ENCODE measurements at places on chromosomes 16 and 17. TPM values are rescaled to one million over a fixed set of nuclear protein-coding genes. Genes with fewer than 3 reads are reported as not detected.
A peak's percentile ranks its signal among the peaks of the same experiment; 100 is the strongest.

DNA sequence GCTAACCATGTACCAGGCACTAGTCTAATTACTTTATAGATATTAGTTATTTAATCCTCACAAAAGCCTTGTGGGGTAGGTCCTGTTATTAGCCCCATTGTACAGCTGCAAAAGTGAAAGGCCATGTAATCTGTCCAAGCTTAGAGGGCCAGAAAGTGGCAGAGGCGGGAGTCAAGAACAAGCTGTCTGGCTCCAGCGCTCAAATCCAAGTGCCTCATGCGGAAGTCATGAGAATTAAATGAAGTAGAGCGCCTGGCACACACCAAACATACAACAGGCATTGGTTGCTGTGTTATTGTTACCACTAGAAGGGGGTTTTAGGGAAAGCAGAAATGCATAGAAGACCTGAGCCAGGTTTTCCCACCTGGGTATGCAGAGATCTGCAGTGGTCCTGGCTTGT lies 1.2 kb downstream of the AQP8 start:
- DNase-seq, result no peak

- no peak for DNase-seq
Observed at GRCh38 chr16:10859020-10859419, 18.0 kb upstream of the CIITA start.

The NOTUM gene
- 0.53 TPM for total RNA-seq

- no peak for DNase-seq
Observed at GRCh38 chr16:2447920-2448583, 11.9 kb upstream of the TEDC2 start.

DNA sequence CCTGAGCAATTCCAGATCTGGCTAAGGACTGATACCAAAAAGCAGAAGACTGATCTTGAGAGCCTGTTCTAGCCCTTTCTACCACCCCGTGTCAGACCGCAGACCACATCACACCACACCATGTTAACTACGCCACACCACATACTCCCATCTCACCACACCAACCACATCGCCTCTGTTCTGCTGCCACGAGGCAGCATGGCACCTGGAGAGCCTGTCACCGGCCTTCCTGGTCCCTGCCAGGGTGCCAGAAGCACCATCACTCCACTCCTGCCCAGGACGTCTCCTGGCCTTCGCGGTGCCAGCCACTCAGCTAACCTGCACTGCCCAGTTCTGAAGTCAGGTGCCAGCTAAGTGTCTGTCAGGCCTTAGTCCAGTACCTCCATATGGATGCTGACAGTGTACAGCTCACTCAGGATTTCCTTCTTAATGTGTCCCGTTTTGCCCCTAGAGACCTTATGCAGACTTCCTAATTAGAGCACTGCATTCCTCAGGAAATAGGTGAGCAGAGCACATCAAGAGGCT lies 37.2 kb upstream of the BCAR1 start:
- no peak for DNase-seq

The EVPLL gene
- not detected for total RNA-seq

The ZSCAN10 gene
- total RNA-seq, result not detected

GRCh38 chr17:43572368-43572980 lies 26.3 kb upstream of the ETV4 start:
- no peak for DNase-seq

GRCh38 chr17:6755731-6756184 lies at the start of gene XAF1:
Gene XAF1, plus strand, starts transcription at chr17:6756046. Its CDS starts 33 bp downstream, at chr17:6756079.
- DNase-seq, result peak; percentile 30

The CPNE7 gene
- total RNA-seq, result 8.1 TPM

DNA sequence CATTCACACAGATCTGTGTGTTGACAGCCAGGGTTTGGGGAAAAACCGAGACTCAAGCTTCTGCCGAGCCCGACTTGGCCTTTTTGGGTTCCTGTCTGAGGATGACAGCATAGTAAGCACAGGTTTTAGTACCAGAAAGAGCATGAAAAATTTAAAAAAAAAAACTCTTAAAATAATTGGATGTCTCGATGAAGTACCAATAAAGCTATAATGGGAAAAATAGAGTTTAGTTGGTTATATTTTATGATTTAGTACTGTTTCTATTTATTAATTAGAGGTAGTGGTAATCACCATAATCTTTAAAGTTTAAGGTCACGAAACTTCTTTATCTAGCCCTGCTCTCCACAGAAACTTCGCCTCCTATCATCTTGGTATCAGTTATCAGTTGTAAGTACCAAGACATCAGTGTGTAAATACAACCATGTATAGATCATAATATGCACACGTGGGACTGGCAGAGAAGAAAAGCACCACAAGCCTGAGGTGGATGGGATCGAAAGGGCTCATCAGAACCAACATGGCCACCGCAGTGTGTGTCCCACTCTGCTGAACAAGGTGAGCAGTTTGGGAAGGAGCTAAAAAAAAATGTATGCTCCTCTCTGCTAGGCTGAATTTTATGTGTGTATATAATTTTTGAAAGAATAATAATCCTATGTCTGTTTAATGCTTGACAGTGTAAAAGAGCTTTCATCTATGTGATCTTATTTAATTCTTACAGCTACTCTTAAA lies 14.4 kb upstream of the EEF2K start:
- DNase-seq, result no peak

The DRC3 gene
- total RNA-seq, result 1.6 TPM

DNA sequence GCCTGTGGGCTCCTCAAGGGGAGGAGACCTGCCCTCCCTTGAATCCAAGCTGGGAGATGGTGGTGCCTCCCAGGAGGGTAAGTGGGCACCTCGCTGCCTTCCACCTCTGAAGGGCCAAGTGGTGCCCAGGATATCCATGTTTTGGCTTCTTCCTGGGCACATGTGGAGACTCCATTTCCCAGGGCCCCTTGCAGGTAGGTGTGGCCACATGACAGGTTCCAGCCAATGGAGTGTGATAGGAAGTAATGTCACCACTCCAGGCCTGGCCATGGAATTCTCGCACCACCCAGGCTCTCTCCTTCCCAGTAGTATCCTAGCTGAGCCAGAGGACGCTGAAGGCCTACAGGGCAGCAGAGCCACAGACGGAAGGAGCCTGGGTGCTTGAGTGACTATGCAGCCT lies 17.6 kb upstream of the PEMT start:
- DNase-seq, result no peak

DNA sequence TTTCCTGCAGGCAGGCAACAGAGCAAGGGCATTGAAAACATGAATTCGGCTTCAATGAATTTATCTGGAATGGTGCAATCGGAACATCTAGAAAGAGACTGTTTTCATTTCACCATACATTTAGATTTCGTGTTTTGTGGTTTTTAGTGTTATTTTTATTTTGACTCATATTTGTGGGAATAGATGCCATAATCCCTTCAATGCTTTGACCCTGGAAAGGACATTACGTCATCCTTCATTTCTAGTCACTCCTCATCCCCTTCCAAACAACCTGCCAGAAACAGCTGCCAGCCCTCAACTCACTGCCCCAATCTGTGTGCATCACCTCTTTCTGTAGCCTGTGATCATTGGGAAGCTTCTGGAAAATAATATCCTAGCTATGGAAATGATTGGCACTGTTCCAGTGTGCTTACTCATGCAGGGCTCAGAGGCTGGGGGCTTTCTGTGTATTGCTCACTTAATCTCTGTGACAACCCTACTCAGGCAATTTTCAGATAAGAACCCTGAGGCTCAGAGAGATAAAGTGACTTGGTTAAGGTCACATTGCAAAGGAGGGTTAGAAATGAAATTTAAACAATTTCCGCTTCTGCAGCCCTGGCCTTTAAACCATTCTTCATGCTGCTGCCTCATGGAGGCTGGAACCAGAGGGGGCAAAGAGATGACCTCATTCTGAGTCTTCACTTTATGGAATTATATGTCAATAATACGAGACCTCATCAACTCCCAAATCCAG lies 9.5 kb upstream of the KSR1 start:
- DNase-seq, result peak; percentile 61

The NDE1 gene
- 10.7 TPM for total RNA-seq

- no peak for DNase-seq
Observed at GRCh38 chr16:86771506-86772460, 193.4 kb downstream of the FOXL1 start.

- no peak for DNase-seq
Observed at GRCh38 chr16:81588326-81589081, 143.9 kb downstream of the CMIP start.

The CSH2 gene
- total RNA-seq, result not detected

The RCVRN gene
- total RNA-seq, result not detected

DNA sequence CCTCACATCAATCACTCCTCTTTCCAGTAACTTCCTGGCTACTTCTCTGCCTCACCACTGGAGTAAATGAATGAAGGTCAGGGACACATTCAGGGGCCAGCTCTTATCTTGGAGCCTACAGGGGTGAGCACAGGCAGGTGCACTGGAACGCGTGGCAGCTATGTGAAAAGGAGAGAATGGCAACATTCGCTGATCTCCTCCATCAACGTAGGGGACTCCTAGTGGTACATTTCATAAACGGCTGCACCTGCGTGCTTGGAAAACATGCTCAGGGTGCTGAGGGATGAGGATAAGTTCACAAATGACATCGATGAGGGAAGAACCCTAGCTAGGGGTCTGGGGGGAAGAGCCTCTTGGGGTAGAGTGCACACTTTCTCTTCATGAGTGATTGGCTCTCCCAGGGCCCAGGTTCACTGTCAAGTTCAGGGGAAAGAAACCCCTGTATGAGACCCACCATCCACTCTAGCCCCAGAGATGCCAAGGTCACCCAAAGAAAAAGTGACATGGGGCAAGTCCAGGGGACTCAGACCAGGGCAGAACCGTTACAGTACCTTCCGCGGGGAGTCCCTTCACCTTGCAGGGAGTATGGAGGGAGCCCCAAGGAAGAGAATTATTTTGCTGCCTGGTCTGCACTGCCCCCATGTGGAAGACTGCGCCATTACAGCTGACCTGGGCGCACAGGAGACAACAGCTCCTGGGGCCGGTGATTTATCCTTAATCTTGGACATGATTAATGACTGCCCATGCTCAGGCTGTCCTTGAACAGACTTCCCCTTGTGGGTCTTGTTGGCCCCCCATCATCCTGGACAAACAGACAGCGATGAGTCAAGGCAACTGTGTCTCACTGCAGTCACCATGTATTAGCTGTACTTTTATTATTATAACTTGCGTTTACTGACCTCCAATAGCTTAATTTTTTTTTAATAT lies 30.1 kb downstream of the VAC14 start:
- DNase-seq, result peak; percentile 71

The TEKT3 gene
- total RNA-seq, result not detected

- DNase-seq, result no peak
Observed at GRCh38 chr16:83266848-83267553, 540.8 kb upstream of the HSBP1 start.

DNA sequence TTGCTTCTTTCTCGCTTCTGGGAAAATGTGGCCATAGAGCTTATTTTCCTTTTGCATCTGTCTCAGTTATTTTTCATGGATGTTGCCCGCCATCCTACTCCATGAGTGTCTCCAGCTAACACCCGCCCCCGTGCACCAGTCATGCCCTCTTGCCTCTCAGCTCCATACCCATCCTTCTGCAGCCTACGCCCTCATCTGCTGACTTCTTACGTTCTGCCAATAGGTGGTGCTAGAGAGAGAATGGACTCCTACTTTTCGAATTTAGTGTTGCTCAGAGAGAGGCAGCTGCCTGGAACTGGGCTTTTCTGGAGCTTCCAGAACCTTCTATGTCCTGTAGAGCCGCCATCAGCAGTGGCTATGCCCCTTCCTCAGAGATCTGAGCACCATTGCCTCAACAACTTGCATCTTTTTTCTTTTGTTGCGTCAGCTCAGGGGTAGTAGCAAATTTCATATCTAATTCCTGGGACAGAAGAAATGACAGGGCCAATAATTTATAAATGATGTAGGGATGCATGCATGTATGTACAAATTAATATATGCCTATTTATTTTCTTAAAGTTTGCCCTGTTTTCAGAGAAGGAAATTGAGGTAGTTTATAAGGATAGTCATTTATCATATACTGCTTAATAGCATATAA lies 119.7 kb upstream of the MYOCD start:
- DNase-seq, result peak; percentile 70

GRCh38 chr16:84326545-84326944 lies 31.9 kb downstream of the WFDC1 start:
- DNase-seq, result no peak

GRCh38 chr16:72876981-72877373 lies 171.0 kb downstream of the ZFHX3 start:
- no peak for DNase-seq

GRCh38 chr16:727291-727977 lies 528 bp downstream of the HAGHL start:
- no peak for DNase-seq

GRCh38 chr16:29230671-29231096 lies 175.8 kb downstream of the NPIPB11 start:
- peak; percentile 80 for DNase-seq

DNA sequence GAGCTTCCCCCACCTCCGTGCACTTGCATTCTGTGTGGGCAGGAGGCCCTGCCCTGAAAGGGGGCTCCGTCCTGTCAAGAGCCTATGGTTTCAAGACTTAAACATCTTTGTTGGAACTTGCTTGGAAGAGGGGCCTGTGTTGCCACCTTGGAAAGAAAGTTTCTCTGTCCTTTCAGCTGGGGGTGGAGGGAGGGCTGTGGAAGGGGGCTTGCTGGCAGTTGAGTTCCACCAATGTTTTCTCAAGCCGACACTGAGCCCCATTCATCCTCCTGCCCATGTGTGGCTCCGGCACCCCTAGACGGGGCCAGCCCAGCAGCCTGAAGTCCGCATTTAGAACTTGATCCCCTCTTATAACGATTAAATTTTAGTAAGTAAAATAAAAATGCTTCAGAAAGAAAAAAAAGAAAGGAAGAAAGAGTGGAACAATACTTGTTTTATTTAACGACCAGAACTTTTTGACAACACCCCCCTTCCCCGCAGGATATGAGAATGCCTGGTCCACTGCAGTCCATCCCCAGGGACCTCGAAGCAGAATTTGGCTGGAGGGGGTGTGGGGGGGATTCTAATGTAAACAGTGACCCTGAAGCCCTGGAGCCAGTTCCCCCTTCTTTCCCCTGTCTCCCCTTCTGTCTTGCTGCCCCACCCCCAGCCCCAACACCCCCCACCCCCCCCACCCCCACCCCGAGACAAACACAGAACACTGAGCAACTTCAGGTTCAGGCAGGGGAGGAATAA lies 26.9 kb upstream of the CLEC18A start:
- no peak for DNase-seq

GRCh38 chr17:16354585-16354984 lies 1.3 kb upstream of the CENPV start:
- no peak for DNase-seq

GRCh38 chr17:56222255-56222654 lies 69.0 kb downstream of the ANKFN1 start:
- peak; percentile 50 for DNase-seq

GRCh38 chr16:67976205-67976604 lies 4.1 kb downstream of the DPEP3 start:
- DNase-seq, result no peak

DNA sequence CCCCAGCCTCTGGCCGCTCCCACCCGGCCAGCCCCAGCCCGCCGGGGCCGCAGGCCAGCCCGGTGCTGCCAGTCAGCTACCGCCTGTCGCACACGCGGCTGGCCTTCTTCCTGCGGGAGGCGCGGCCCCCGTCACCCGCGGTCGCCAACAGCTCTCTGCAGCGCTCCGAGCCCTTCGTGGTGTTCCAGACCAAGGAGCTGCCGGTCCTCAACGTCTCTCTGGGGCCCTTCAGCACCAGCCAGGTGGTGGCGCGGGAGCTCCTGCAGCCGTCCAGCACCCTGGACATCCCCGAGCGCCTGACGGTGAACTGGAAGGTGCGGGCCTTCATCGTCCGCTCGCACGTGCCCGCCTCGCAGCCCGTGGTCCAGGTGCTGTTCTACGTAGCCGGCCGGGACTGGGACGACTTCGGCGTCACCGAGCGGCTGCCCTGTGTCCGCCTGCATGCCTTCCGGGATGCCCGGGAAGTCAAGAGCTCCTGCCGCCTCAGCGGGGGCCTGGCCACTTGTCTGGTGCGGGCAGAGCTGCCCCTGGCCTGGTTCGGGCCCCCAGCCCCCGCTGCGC lies 46.8 kb downstream of the TMEM132E start:
- no peak for DNase-seq

The FBXO39 gene
- total RNA-seq, result not detected

Data from myocyte (in vitro differentiated cells).